Activated CD8-positive, alpha-beta memory T cell treated with anti-CD3 and anti-CD28 coated beads for 4 hours (primary cell): ENCODE measurements at places on chromosomes 5 and 9.

DNA sequence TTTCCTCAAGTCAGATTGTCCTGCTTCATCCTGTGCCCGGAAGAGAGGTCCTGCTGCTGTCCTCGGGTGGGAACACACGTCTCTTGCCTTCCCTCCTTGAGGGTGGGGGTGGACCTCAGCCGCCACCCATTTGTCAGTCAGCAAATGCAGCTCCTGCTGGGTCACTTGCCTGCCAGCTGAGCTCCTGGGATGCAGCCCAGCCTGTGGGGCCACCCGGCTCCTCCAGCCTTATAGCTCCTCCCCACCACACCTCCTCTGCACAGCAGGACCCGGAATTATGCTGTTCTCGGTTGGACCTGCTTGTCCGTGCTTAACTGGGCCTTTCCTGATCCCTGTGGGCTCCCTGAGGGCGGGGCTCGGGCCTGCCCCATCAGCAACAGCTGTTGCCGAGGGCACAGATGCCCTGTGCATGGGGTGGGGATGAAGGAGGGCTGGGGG is 52.7 kb downstream of the RXRA start:
- no peak for DNase-seq

- peak; percentile 52 for DNase-seq
Measured at GRCh38 chr5:62306896-62307689, 1.1 kb downstream of the KIF2A start.

GRCh38 chr5:173706700-173707099 is 90.2 kb upstream of the BOD1 start:
- DNase-seq, result no peak

DNA sequence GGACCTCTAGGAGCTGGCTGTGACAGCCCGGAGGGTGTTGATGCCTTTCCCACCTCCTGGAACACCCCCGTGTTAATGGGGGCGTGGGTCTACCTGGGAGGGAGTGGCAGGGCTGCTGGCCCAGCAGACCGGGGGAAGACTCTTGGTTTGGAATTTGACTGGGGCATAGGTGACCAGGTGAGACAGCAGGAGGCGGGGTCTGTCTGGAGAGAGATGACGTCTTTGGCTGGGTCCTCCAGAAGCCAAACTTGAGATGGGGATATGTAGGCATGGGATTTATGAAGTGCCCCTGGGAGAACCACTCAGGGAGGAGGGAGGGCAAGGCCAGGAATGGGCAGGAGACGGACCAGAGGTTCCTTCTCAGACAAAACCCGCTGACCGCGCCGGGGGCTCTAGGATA is 42.6 kb downstream of the NEK6 start:
- no peak for DNase-seq

GRCh38 chr5:95262933-95263660 is 21.8 kb downstream of the MCTP1 start:
- no peak for DNase-seq

DNA sequence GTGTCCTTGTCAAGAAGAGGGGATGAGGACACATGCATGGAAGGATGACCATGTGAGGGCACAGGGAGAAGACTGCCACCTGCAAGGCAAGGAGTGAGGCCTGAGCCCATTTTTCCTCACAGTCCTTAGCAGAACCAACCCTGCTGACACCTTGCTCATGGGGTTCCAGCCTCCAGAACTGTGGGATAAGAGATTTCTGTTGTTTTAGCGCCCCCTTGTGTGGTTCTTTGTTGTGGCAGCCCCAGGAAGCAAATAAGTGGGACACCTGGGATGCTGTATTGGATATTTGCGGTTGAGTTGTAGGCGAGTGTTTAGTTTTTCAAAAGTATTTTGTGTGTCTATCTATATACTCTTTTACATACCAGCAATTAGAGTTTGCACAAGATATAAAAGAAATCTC is 206.4 kb downstream of the NXNL2 start:
- DNase-seq, result no peak

- no peak for DNase-seq
Measured at GRCh38 chr5:87020099-87020934, 247.4 kb upstream of the RASA1 start.

DNA sequence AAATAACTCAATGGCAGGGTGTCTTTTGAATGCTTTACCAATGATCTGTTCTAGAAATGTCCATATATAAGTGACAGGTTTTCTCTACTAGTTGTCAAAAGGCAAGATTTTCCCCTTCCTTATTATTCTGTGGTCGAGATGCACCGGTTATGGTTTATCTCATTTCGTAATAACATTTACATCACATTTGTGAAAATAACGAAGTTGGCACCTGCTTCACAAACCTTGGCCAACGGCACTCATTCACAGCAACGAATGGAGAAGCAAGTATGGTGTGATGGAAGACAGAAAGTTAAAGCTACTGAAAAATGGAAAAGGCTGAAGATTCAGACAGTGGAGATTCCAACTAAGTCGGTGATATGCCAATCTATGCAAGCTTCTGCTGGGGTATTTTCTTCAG is 235.8 kb downstream of the KCTD16 start:
- DNase-seq, result no peak

GRCh38 chr5:55102348-55102747 is at the start of gene GZMA:
GZMA (plus strand) TSS chr5:55102646; CDS start chr5:55102683, 37 bp downstream.
- DNase-seq, result no peak

GRCh38 chr5:166963596-166963995 is 1327.8 kb upstream of the WWC1 start:
- no peak for DNase-seq

DNA sequence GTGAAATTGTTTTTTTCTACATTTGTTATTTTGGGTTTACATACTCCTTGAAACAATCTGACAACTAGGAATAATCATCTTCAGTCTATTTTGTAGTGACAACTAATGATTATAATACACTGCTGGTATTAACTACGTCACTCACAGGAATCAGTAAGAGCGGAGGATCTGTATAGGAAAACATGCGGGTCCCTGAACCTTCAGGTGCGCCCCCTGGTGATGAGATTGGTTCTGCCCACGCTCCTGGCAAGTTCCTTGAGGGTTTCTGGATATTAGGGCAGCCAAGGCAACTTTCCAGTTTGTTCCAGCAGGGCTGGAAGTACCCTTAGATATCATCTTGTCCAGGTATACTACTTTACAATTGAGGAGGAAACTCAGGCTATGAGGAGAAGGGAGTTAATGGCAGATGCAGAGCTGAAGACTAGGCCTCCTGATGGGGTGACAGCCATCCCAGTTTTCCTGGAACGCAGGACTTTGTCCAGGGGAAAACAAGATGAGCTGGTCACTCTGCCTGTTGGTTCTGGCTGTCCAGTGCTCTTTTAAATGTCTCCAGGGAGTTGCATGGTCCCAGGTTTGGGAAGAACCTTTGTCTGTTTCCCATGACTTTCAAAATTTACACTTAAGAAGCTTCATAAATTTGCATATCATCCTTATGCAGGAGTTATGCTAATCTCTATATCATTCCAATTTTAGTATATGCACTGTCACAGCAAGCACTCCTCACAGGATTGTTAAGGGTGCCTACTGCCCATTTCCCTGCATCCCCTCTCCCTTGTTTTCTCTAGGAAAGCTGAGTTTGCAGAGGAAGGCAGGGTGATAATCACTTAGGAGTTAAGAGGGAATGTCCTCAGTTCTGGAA is 14.9 kb upstream of the WNT8A start:
- DNase-seq, result peak; percentile 38

- DNase-seq, result no peak
Measured at GRCh38 chr9:76729980-76730737, 34.1 kb upstream of the PCA3 start.
